Activated CD8-positive, alpha-beta memory T cell treated with anti-CD3 and anti-CD28 coated beads, Interleukin-2, amount 10 ng/mL, durations not matched to agents 7 days and 5 days (primary cell): ENCODE measurements at places on chromosomes 1 and 21. TPM values are rescaled to one million over a fixed set of nuclear protein-coding genes. Genes with fewer than 3 reads are reported as not detected.

The TRAF3IP3 gene
- total RNA-seq = 351 TPM

GRCh38 chr1:59714966-59715365 is 99.8 kb upstream of the HOOK1 start:
- H3K4me1 ChIP-seq = no peaks in the 10 kb centered on the region
- no peak overlapping the region for H3K27ac ChIP-seq
- no peak overlapping the region for H3K4me3 ChIP-seq
- peaks cover 1% of the 10 kb centered on the region for H3K36me3 ChIP-seq
- no peak for DNase-seq

- H3K4me1 ChIP-seq = no peaks in the 10 kb centered on the region
- no peak overlapping the region for H3K27ac ChIP-seq
- H3K4me3 ChIP-seq = no peak overlapping the region
- H3K36me3 ChIP-seq = no peaks in the 10 kb centered on the region
- no peaks in the 10 kb centered on the region for H3K27me3 ChIP-seq
These were observed 239.3 kb downstream of the NPHP4 start for GRCh38 chr1:5752746-5753548.

GRCh38 chr1:78237364-78237916 is 191.7 kb downstream of the GIPC2 start:
- DNase-seq = no peak
- H3K27me3 ChIP-seq = peaks cover 2% of the 10 kb centered on the region
- no peak overlapping the region for H3K27ac ChIP-seq
- H3K4me1 ChIP-seq = no peaks in the 10 kb centered on the region
- H3K4me3 ChIP-seq = no peak overlapping the region

GRCh38 chr1:65658122-65658521 is 134.6 kb upstream of the PDE4B start:
- no peak overlapping the region for H3K4me3 ChIP-seq
- H3K36me3 ChIP-seq = no peaks in the 10 kb centered on the region
- no peaks in the 10 kb centered on the region for H3K4me1 ChIP-seq
- no peak for DNase-seq
- peaks cover 44% of the 10 kb centered on the region for H3K27me3 ChIP-seq
- H3K27ac ChIP-seq = no peak overlapping the region
